Hematopoietic multipotent progenitor cell treated with erythropoietin and hydrocortisone succinate and interleukin-3 and kit ligand, for 17 days (in vitro differentiated cells): ENCODE measurements at places on chromosomes 3 and 15.

DNA sequence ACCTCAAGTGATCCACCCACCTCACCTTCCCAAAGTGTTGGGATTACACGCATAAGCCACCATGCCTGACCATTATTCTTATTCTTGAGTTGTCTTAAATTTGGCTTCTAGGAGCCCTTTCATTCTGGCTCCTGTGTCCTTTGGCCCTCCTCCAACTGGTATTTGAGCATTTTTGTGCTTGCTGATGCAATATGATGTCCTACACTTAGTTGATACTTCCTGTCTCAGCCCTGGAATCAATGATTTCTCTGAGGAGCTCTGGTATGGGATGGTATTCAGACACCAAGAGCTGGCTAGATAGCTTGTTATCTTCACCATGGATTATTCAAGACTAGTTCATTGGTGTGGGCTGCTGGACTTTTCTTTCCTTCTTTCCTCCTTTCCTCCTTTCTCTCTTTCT, 25.4 kb downstream of the ZNF621 start:
- no peak for DNase-seq

- no peak for DNase-seq
These were observed 133.7 kb upstream of the BCL6 start for GRCh38 chr3:187878772-187879518.

DNA sequence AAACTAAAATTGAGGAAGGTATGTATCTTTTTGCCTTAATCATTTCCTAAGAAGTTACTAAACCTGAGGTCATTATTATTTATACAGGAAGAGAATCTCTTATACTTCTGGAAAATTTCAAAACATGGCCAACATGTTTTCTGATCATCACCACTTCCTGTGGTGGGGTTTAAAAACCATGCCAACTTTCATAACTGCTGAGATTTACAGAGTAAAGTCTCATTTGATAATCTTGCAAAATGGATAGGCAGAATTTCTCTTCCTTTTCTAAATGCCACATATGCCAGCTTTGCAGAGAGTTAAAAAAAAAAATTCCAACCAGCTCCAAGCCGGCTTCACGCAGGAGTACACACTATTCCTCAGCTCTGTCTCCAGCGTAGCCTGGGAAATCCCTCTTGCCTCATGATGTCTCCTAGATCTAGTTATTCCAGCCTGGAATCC, 124.3 kb upstream of the SPRED1 start:
- no peak for DNase-seq

DNA sequence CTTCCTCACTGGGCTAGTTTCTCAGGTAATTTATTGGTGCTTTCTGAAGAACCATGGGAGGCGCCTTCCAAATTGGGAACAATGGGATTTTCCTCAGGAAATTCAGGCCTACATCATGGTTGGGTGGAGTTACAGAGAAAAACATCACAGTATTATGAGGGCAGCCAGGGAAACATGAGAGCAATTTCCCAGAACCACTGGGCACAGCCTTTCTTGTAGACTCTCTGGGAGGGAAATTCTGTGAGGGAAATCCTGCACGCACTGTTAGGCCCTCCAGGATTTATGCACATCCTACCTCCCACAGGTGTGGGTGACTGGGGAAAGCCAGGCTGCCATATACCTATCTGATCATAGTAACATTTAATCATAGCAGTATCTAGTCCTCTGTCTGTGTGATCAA, 13.2 kb downstream of the POPDC2 start:
- DNase-seq: no peak

DNA sequence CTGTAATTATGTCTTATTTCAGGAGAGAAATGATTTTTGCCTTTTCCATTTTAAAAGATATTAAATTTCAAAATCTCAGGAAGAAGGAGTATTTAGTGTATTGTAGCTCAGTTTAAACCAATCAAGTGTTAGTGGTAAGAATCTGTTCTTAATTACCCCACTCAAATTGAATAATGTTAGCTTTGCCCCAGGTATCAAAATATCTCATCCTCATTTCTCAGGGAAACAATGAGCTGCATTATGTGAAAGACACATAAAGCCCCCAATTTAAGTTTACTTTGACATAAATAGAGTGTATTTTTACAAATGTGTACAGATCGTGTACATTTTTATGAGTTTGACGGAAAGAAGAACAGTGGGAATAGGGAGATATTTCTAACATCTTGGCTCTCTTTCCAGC, 317.4 kb upstream of the RARB start:
- no peak for DNase-seq

DNA sequence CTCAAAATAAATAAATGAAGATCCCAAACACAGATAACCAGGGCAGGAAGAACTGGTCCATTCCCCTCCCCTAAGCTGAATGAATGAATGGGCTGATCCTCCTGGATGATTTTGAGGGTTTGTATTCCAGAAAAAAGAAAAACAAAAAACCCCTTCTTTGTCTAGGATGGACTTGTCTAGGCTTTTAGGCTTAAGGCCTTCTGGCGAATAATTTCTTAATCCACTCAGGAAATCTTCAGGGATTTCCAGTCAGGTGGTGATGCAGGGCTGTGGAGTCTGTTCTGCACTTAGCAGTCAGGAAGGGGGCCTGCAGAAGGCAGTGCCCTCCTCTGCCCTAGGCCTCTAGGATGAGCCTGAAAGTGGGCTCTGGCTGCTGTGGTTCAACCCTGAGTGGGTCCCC, 52.1 kb downstream of the BDH1 start:
- no peak for DNase-seq

- no peak for DNase-seq
These were observed 285.8 kb upstream of the SEMA6D start for GRCh38 chr15:47431501-47431900.

GRCh38 chr3:55484191-55484689, 2.9 kb downstream of the WNT5A start:
- DNase-seq: no peak

- DNase-seq: no peak
These were observed 22.9 kb downstream of the PRR23E start for GRCh38 chr3:127215714-127216414.

- DNase-seq: no peak
These were observed 342.9 kb upstream of the DPH6 start for GRCh38 chr15:35888815-35889214.

DNA sequence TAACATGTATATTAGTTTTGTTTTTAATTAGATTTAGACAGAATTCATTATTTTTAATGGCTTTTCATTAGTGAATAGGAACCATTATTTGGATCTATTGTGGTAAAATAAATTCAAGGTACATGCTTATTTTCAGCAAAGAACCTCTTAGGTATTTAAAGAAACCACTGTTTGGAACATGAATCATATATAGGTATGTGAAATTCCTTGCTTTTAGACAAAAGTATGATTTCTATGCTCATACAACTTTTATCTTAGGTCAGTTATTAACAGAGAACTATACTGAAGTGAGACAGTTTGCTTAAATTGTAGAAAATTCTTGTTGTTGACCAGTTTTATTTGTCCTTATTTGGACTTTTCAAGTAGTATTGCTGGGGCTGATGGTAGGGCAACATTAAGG, 389.9 kb downstream of the FEZF2 start:
- no peak for DNase-seq

GRCh38 chr3:89223188-89223587, 115.8 kb downstream of the EPHA3 start:
- DNase-seq: no peak

DNA sequence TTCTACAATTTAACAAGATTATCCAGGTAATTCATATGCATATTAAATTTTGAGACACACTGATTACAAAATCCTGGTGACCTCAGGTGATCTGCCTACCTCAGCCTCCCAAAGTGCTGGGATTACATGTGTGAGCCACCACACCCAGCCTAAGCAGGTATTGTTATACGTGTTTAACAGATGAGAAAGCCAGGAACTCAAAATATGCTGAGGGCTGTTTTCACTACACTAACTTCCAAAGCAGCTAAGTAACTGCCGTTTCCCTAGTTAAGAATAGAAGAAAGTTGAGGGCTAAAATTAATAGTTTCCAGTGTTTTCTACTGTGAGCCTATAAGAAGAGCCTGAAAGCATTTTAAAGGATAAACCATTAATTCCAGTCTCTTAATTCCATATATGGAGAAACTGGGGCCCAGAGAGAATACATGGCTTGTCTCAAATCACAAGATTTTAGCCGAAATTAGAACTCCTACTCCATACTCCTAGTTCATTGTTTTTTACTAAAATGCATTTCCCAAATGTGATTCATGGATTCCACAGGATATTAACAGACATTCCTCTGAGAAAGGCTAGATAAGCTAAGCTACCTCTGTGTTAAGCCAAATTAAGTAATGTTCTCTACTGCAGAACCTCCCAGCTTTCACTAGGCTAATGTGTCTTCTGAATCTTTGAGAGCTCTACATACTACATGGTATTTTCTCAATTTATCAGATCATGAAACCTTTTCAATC, 17.0 kb upstream of the AVEN start:
- no peak for DNase-seq

GRCh38 chr3:127299276-127299675, 11.4 kb upstream of the PRR20G start:
- DNase-seq: no peak

DNA sequence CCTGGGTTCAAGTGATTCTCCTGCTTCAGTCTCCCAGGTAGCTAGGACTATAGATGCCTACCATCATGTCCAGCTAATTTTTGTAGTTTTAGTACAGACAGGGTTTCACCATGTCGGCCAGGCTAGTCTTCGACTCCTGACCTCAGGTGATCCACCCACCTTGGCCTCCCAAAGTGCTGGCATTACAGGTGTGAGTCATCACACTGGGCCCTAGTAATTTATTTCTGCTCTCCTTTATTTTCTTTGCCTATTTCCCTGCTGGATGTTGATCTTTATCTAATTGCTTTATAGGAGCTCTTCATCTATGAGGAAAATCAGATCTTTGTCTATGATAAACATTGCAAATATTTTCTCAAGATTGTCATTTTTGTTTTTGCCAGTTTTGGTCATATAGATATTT, 31.7 kb downstream of the UQCC5 start:
- no peak for DNase-seq

DNA sequence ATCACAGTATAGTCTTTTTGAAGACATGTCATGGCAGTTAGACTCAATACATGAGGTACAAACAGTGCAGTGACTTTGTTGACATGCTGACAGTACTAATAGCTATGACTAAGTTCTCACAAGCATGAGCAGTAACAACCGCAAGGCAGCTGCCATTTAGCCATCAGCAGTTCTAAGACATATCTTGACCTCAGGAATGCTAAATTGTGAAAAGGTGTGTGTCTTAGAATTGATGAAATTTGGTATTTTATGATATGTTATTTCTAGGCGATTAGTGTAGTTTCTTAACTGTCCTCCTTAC, 60.7 kb upstream of the FURIN start:
- no peak for DNase-seq

DNA sequence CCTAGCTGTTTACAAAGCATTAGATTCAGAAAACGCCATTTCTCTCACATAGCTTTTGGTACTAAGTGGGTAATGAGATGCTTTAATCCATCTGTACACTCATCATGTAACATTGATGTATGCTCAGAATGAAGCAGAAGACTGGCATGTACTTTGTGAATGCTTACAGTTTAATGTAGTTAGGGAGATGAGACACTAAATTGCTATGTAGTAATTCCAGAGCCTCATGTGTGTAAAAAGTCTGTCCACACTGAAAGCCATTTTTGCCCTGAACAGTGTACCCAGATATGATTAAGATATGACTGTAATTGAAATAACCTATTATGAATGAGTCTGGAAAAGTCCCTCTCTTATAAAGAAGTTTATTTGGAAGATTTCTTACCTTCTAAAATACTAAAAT, 66.5 kb downstream of the ARMC8 start:
- DNase-seq: no peak

DNA sequence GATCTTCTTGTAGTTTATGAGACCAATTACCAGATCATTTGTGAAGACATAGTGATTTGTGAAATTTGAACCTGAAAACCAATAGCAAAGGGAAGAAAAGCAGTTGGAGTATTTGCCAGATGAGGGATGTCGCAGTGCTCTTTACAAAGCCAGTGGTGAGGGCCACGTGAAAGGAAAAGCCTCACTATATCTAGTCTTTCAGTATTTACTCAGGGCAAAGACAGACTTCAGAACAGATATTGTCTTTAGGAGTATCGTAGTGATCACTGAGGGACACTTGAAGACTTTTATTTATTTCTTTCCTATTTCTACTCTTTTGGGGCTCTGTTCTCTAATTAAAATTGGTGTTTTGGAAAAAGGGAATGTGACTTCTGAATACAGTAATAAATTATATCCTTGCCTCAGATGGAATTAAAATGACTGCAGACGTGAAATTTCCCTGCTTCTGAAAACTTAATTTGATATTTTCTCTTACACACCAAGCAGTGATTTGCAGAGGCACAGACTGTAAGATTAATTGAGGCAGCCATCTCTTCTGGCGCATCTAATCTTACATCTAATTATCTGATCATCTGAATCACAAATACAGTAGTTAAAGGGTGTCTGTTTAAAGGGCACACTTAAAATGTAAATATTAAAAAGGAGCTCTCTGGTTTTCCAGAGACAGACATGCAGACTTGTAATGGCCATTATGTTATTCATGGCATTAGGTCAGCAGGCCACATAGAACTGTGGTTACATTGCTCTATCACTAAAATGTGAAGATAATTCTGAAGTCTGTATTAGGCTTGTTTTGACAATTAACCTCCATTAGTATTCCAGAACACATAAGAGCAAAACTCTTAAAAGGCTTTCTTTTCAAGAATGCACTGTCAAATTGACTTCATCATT, 193.0 kb upstream of the GOLIM4 start:
- no peak for DNase-seq

DNA sequence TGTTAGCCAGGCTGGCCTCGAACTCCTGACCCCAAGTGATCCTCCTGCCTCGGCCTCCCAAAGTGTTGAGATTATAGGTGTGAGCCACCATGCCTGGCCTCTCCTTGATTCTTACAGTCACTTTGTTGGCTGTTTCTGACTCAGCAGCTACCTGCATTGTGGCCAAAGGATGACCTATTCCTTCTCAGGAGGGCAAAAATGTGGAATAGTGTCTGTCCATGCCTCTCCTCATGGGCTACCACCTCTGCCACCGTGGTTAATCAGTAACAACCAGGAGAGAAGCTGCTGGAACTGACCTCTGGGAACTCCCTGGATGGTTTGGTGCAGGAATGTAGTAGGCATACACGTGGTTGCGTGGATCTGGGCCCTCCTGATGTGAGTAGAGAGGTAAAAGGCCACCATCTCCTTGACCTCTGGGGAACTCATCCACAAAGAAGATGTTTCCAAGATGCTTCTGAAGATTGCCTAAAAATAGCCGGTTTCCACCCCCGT, 63.3 kb downstream of the FLNB start:
- no peak for DNase-seq

DNA sequence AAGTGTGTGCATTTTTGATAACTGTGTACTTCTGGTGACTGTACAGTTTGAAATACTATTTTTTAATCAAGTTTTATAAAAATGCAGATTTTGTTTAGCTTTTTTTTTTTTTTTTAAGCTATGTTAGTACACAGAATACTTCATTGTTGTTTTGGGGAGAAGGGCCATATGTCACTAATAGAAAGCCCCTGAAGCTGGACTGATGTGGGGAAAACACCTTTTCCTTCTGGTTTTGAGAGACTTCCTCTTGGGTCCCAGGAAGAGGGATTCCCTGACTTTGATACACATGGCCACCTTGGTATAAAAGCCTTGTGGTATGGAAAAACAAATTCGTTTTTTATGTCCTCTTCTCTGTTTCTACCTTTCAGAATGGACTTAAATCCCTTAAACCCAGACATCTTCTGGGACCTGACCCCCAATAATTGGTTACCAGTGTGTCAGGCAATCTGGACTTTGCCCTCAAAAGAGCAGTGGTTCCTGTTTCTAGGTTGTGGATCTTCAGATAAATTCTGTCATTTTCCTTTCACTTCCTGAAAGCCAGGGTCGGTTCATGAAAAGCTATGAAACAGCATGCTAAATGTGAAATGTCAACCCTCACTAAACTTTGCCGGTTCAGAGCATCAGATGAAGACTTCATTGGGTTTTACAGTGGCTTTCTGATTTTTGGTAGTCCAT, 31.1 kb upstream of the BLOC1S6 start:
- DNase-seq: no peak
